Activated CD4-positive, CD25-positive, alpha-beta regulatory T cell (primary cell): ENCODE measurements at places on chromosomes 1 and 21.

GRCh38 chr1:35247256-35247655, 21.3 kb upstream of the ZMYM4 start:
- DNase-seq: no peak

DNA sequence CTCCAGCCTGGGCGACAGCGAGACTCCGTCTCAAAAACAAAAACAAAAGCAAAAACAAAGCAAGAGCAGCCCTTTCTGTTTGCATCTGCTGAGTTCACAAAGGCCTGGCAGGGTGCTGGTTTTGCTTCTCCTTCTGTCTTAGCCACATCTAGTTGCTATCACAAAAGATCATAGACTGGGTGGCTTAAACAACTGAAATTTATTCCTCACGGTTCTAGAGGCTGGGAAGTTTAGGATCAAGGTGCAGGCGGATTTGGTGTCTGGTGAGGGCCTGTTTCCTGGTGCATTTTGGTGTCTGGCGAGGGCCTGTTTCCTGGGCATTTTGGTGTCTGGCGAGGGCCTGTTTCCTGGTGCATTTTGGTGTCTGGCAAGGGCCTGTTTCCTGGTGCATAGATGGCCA, 471.3 kb downstream of the CAMTA1 start:
- DNase-seq: no peak

DNA sequence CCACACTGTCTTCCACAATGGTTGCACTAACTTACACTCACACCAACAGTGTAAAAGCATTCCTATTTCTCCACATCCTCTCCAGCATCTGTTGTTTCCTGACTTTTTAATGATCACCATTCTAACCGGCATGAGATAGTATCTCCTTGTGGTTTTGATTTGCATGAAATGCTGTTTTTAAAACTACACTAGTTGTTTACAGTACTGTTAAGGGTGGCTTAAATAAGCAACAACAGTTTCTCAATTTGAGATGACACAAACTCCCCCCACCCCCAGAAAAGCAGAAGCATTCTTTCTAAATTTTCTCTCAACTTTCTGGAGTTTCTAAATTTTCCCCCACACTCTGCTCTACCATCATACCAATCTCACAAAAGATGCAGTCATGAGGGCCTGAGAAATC, 7.1 kb upstream of the SLAMF7 start:
- no peak for DNase-seq

DNA sequence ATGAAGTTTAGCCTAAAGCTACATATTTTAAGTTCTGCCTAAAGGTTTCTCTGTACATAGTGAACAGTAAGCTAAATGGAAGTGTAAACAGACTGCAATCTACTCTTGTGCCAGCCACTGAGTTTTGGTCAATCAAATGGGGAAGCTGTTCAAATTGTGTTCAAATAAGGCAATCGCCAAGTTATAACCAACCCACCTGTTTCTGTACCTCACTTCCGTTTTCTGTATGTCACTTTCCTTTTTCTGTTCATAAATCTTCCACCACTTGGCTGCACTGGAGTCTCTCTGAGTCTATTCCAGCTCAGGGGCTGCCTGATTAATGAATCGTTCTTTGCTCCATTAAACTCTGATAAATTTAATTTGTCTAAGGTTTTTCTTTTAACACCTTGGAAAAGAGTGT, 10.8 kb upstream of the THEM4 start:
- no peak for DNase-seq

DNA sequence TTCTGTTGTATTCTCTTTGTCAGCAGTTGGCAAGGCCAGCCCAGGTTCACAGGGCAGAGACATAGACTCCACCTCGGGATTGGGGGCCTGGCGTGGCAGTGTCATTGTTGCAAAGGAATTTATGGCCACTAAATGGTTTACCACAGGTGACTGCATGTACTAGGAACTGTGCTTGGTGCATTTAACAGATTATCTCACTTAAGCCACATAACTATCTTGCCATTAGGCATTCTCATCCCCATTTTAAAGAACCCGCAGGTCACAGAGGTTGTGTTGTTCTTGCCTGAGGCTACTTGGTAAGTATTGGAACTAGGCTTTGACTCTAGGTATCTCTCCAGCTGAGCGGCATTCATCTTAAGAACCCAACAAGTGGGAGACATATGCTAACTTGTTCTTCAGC, 9.7 kb downstream of the TLCD4 start:
- no peak for DNase-seq

- DNase-seq: no peak
These were observed 53.7 kb upstream of the TMPRSS2 start for GRCh38 chr21:41561701-41562100.

DNA sequence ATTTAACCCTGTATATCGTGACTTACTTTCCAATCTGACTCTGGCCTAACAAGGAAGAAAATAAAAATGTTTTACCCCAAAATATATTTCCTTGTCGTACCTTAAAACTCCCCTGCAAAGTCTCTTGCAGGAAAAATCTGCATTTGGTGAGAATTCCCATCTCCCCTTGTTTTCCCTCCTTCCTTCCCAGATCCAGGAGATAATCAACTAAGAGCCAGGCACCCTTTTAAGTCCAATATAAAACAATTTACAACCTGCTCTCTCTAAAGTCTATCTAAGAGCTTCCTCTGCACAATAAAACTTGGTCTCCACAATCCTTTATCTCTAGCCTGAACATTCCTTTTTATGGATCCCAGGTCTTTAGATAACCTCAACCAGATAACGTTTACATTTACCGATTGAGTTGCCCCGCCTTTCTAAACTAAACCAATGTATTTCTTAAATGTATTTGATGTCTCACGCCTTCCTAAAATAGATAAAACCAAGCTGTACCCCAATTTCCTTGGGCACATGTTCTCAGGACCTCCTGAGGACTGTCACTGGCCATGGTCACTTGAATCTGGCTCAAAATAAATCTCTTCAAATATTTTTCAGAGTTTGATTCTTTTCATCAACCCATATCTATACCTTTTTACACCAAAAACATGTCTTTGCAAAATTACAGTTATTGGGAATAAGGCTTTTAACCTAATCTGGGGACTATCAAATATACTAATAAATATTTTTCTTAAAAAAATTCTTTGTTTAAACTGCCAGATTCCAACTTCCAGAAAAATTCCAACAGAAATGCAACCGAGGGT, 993 bp downstream of the DDX59 start:
- no peak for DNase-seq

DNA sequence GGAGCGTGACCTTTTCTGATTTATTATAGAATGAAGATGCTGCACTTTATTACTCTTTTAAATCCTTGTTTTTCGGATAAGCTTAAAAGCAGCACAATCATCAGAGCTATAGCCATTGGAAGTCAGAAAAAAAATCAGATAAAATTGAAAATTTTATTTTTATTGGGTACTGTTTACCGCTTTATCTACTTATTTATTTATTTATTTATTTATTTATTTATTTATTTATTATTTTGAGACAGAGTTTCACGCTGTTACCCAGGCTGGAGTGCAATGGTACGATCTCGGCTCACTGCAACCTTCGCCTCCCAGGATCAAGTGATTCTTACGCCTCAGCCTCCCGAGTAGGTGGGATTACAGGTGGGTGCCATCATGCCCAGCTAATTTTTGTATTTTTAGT, 83.1 kb upstream of the CHRM3 start:
- DNase-seq: no peak

GRCh38 chr1:41093826-41094225, 72.3 kb upstream of the SLFNL1 start:
- DNase-seq: no peak

DNA sequence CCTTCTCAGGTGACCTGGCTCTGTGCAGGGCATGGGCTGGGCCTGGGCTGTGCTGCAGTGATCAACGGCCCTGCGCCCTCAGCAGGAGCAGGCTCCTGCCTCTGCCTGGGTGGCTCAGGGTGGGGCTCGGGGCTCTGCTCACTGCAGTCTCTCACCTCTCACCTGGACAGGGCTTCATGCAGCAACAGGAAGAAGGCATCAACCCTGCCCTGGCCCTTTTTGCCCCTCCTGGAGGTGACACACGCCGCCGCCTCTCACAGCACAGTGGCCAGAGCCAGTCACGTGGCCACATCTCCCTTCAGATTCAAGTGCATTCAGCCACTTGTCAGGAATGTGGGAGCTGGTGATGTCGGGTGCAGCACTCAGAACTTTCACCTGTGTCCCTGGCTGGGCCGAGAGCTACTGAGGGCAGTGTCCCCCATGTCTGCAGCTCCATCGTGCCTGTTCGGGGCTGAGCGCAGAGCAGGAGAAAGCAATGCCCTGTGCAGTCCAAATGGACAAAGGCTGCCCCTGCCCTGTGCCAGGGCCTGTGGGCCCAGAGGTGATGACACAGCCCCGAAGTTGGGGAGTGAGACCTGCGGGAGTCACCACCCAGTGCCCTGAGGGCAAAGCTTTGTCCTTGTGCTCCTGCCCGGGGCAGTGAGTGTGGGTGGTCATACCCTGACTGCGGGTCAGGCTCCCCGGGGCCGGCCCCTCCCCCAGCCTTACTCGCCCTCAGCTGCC, 314.0 kb downstream of the PTPRU start:
- DNase-seq: no peak

- no peak for DNase-seq
These were observed 273.8 kb downstream of the KCNJ6 start for GRCh38 chr21:37642493-37642892.

DNA sequence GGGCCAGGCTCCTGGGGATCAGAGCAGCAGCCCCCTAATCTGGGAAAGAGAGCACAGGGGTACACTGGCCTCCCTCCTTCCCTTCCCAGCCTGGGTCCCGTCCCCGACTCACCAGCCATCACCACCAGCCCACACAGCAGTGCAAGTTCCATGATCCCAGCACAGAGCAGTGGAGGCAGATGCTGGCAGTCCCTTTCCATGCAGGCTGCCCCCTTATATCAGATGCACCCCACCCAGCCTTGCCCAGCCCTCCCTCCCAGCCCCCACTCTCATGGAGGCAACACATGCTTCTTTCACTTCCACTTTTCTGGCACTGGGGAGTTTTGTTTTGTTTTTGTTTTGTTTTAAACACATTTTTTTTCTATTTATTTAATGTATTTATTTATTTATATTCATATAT, at the start of gene PLA2G2D:
Gene PLA2G2D (minus strand): TSS at position 190 of the 400 bp plus-strand sequence. CDS start 38 bp downstream, at position 152.
- DNase-seq: no peak

- DNase-seq: no peak
These were observed 76.7 kb upstream of the TMPRSS2 start for GRCh38 chr21:41584603-41585176.

GRCh38 chr1:42240966-42241755, 76.6 kb upstream of the GUCA2A start:
- no peak for DNase-seq

GRCh38 chr1:176696109-176696508, 233.1 kb downstream of the PAPPA2 start:
- DNase-seq: no peak

GRCh38 chr1:46594063-46594462, 10.0 kb downstream of the MKNK1 start:
- DNase-seq: no peak

- no peak for DNase-seq
These were observed 52.7 kb downstream of the SCCPDH start for GRCh38 chr1:246776923-246777322.

- no peak for DNase-seq
These were observed 395.5 kb downstream of the SMYD3 start for GRCh38 chr1:246111570-246111969.
